ENCODE measurements at places on chromosomes 16 and 17.
A peak's percentile ranks its signal among the peaks of the same experiment; 100 is the strongest.

GRCh38 chr16:23952128-23952970, 116.6 kb downstream of the PRKCB start:
- DNase-seq = peak; percentile 17

DNA sequence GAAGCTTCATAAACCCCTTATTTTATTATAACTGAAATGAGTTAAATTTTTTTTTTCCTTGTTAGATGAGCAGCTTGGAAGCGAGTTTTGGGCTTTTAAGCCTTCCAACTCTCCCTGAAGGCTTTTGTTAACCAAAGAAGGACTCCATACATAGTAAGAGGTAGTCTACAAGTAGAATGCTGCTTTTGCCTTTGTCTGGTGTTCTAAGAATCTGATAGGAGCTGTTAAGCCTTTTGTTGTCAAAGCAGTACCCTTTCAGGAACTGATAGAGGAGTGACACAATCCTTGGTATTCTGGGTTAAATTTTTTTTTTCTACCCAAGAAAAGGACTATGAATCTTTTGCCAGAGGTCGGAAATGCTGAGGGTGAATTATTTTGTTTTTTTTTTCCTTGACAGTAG, 26.1 kb downstream of the MAP2K4 start:
- DNase-seq = no peak

DNA sequence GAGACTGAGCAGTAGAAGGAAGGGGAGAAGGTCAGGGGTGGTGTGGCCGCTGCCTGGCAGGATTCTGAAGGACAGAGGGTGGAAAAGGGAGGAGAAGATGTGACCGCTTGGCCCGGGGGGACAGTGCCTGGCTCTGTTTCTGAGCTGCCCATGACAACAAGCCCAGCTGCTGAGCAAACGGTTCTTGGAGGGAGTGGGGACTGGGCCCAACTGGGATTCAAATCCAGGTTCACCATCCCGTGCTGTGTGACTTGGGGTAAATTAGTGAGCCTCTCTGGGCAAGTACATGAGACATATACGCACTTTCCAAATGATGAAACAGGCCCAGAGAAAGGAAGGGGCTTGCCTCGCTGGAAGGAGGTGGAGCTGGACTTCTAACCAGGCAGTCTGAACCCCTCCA, 23.3 kb downstream of the SEC14L5 start:
- no peak for DNase-seq

GRCh38 chr17:44024271-44024663, 9.5 kb upstream of the TMEM101 start:
- no peak for DNase-seq

DNA sequence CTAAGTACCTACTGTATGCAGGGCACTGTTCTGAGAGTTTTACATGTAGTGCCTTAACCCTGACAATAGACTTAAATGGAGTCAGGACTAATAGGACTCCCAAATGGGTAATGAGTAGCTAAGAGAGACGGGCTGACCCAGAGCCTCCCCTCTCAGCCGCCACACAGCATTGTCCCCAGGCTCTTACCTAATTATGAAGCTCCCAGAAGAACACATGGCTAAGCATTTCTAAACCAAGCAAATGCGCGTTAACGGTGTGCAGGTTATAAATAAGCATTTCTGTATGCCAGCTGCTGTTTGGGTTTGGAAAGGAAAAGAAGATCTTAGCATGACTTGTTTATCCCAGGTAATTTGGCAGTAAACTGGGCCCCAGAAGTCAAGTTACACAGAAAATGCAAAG, 14.3 kb downstream of the KATNIP start:
- no peak for DNase-seq

- DNase-seq = no peak
Measured at GRCh38 chr17:14619821-14620220, 318.9 kb downstream of the HS3ST3B1 start.

- no peak for DNase-seq
Measured at GRCh38 chr16:67345401-67345800, 18.8 kb downstream of the LRRC36 start.

DNA sequence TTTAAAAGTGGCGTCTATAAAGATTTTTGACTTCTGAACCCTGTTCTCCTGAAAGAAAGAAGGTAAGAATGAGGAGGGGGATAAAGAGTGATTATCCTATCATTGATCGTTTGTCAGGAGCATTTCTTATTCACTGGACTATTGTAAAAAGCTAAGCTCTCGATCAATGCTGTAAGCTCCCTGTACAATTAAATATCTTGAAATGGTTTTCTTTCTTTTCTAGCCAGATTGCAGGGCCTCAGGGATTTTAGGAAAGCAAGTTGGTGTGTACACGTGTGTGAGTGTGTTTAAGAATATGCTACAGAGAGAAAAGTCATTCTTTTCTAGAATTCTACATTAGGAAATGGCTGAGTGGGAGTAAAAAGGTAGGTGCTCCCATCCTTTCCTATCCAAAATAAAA, 154.5 kb downstream of the AATF start:
- DNase-seq = no peak

DNA sequence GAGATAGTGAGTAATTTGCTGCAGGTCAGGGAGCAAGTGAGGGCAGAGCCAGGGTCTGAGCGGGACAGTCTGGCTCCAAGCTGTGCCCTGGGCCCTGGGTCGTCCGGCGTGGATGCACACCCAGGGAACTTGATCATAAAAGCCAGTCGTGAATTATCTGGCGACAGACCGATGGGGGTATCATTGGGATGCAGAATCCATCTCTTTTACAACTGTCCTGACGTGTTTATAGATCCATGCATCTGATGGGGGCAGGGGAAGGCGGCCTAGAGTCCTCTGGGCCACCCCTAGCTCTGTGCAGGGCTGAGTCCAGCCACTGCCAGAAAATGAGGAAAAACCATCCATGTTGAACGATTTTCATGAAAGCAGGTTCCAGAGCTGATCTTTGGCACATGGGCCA, 332.8 kb downstream of the C16orf95 start:
- DNase-seq = no peak

DNA sequence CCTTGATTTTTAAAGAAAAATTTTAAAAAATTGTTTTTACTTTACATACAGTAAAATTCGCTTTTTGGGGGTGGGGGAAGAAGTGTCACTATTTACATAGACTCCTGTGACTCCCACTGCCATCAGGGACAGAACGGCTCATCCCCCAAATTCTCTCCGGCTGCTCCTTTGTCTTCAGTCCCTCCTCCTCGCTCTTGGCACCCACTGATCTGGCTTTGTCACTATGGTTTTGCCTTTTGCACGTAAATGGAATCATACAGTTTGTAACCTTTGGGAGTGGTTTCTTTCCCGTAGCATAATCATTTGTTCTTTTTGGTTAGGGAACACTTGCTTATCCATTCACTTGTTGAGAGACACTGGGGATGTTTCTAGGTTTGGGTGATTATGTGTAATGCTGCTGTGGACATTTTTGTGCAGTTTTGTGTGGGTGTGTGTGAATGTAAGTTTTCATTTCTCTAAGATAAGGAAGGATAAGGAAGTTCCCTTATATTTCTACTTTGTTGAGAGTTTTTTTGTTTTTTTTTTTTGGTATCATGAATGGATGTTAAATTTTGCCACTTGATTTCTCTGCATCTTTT, 27.4 kb downstream of the RAB11FIP4 start:
- no peak for DNase-seq

- no peak for DNase-seq
Measured at GRCh38 chr17:40122136-40122998, 596 bp downstream of the MSL1 start.

GRCh38 chr17:63966646-63967264, 6.0 kb downstream of the SCN4A start:
- peak; percentile 22 for DNase-seq

DNA sequence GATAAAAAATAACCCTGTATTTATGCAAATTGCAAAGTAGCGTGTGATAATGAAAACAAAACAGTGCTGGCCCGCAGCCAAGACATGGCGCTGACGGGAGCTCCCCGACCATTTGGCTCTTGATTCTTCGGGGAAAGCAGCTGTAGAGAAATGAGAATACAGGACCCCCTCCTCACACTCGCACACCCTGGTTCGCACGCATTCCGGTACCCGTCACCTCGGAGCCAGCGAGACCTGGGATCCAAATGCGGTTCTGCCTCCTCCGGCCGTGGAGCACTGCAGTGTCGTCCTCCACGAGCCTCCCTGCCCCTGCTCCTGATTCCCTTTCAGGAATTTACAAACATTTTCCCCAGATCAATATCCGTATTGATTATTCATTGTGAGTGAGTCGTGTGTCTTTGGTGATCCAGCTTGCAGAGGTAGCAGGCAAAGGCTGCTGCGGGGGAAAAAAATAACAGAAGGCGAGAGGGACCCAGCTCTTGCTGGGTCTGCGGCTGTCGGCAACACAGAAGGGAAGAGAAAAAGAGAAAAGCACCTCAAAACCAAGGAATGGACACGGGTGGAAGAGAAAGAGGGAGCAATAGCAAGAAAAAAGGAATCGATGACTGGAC, 184.1 kb upstream of the ZFHX3 start:
- no peak for DNase-seq

DNA sequence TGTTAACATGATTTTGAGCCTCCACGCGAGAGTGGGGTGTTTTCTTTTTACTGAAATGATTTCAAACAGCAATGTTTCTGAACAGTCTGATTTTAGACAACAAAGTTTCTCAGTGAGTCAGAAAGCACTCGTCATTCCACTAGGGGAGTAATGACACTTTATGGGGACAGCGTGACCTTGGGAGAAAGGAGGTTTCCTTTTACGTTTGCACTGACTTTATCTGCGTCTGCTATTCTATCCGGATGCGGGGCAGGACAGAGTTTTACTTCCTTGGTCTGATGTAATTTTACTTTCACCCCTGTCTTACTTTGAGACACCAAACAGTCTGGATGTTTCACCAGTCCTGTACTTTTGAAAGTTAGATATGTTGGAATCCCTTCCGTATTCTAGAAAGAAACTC, 20.7 kb downstream of the SLC47A1 start:
- no peak for DNase-seq

DNA sequence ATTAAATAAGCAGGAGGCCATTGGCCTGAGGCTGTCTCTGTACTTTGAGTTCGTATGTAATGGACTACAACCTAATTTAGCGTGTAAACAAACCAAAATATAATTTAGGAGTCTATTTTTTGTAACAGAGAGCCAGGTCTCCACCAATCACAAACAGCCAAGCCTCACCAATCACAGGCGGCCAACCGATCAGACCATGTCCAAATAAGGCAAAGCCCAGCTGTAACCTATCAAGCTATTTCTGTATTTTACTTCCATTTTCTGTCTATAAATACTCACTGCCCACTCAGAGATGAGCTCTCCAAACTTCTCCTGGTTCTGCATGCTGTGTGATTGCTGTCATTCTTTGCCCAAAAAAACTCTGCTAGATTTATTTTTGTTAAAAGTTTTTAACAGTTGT, 322.7 kb downstream of the NPIPA8 start:
- DNase-seq = no peak

- DNase-seq = no peak
Measured at GRCh38 chr16:86066811-86067210, 167.8 kb downstream of the IRF8 start.

GRCh38 chr16:5604770-5605169, 507.2 kb upstream of the EEF2KMT start:
- DNase-seq = no peak

GRCh38 chr16:12455287-12455798, 348.3 kb downstream of the CPPED1 start:
- peak; percentile 42 for DNase-seq

- no peak for DNase-seq
Measured at GRCh38 chr17:28997806-28998205, 8.0 kb downstream of the SEZ6 start.

GRCh38 chr17:70238228-70238627, 68.9 kb downstream of the KCNJ2 start:
- DNase-seq = no peak

DNA sequence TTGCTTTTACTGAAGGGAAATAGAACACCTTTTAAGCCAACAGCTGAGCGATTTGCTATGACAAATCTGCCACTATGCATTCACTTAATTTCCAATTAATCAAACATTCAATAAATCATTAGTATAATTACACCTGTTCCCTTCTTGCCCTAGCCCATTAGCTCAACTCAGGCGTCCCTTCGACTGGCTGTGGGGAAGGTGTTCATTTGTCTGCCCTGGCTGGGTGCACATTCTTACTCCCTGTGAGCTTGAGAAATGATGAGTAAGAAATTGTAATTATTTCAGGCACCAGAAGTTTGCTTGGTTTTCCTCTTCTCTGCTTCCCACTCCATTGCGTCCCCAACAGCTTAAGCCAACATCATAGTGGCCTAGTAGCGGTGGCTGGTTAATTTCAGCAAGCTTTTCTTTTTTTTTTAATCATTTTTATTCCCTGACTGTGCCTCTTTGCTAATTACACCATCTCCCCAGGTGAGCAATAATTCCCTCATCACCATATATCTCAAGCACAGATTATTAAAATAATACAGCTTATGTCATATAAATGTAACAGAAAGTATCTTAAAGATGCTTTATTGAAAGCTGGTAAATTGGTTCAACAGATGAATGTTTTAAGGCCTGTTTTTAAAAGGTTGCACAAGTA, 623.9 kb upstream of the RBFOX1 start:
- DNase-seq = no peak

GRCh38 chr17:46719891-46720290, 98.6 kb downstream of the WNT3 start:
- no peak for DNase-seq

- no peak for DNase-seq
Measured at GRCh38 chr16:15652293-15653001, 2.4 kb downstream of the NDE1 start.

GRCh38 chr16:1559446-1559975, 26.0 kb downstream of the TMEM204 start:
- peak; percentile 18 for DNase-seq

- DNase-seq = no peak
Measured at GRCh38 chr16:19180741-19181140, 12.7 kb downstream of the SYT17 start.

DNA sequence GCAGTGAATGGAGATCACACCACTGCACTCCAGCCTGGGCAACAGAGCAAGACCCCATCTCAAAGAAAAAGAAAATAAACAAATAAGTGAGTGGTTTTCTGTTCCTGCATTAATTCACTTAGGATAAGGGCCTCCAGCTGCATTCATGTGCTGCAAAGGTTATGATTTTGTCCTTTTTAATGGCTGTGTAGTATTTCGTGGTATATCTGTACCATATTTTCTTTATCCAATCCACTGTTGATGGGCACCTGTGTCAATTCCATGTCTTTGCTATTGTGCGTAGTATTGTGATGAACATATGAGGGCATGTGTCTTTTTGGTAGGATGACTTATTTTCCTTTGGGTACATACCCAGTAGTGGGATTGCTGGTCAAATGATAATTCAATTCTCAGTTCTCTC, 33.9 kb downstream of the SLC5A11 start:
- no peak for DNase-seq

Measured in CD4-positive, alpha-beta T cell treated with Interleukin-1 beta for 1 hour (primary cell).